ENCODE measurements at places on chromosomes 4 and X. TPM values are rescaled to one million over a fixed set of nuclear protein-coding genes. Genes with fewer than 3 reads are reported as not detected.

The TLR1 gene
- 29.7 TPM for total RNA-seq

DNA sequence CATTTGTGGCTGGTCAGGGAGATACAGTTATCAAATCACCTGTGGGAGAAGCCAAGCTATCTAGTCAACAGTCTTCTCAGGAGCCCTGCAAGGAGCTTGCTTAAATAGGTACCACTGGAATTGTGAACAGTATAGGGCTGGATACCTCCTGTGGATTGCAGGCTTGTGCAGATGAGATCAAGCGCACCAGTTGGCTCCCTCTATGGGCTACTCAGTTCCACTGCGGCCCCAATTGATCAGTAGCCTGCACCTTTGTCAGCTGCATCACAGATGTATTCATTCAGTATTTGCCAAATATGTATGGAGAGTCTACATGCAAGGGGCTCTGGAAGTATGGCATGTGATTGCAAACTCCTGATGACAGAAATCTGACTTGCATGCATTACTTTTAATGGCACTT, 28.6 kb downstream of the TEX13A start:
- DNase-seq, result no peak

DNA sequence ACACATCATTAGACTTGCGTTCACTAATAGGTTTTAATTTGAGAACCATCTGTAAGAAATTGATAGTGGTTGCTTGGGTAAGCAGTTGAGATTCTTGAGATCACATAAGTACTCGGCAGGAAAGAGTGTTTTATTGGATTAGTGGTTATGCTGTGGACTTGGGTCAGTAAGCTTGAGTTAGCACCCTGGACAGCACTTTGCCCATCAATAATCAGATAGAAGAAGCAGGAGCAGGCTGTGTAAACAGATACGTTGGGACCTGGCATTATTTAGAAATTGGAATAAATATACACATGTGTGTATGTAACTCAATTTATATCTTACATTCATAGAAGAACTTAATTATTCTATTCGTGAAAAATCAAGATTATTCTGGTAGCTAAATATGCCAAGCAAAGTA, 357.5 kb upstream of the SMIM31 start:
- no peak for DNase-seq

DNA sequence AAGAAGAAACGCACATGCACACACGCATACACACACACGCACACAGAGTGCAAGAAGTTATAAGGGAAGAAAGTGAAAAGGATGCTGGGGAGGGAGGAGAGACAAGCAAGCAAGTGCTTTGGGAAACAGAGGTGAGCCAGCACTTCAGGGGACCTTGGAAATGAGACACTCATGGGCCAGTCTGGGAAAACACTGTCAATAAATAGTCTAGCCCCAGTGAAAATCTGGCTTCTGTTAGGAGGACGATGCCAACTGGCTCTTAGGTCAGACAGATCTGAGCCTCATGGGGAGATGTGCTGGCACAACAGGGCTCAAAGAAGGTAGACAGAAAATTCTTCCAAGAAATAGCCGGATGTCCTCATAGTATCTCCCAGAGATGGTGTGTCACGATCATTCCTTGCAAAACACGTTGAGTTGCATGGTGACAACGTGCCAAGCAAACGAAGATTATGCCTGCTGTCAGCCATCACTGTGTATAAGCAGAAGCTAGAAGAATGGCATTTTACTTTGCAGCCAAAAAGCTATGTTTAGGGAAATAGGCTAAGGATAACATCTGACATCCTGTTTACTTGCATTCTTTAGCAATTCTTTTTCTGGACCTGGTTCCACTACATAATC, 557 bp upstream of the ARHGEF6 start:
- no peak for DNase-seq

- DNase-seq, result no peak
Observed at GRCh38 chrX:111823128-111823527, 52.9 kb upstream of the TRPC5OS start.

All from tibial nerve (tissue), 4 donors.